ENCODE measurements at places on chromosomes 6 and 20.

DNA sequence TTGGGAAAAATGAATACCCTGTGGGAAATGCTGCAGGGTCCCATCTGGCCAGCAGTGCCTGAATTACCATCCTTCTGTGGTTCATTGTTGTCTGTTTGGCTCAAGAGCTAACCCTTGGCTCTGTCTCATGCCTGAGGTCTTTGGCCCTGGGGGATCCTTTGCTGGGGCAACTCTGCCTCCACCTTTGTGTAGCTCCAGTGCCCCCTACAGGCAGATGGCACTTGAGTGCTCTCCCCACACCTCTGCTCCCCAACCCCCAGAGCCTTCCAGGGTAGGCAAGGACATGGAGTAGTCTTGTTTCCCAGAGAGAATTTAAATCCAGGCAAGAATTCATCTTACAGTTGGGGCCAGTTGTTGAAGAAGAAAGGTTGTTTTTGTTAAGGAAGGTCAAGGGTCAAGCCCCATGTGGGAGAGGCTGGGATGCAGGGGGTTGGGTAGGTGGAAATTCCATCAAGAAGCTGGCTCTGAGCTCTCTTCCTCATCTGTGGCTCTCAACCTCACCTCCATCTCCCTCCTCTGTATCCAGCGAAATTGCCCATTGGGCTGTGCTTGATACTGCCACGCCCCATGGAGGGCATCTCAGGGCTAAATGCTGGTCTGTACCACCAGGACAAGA, 44.2 kb downstream of the ZNF831 start:
- no peak for DNase-seq

DNA sequence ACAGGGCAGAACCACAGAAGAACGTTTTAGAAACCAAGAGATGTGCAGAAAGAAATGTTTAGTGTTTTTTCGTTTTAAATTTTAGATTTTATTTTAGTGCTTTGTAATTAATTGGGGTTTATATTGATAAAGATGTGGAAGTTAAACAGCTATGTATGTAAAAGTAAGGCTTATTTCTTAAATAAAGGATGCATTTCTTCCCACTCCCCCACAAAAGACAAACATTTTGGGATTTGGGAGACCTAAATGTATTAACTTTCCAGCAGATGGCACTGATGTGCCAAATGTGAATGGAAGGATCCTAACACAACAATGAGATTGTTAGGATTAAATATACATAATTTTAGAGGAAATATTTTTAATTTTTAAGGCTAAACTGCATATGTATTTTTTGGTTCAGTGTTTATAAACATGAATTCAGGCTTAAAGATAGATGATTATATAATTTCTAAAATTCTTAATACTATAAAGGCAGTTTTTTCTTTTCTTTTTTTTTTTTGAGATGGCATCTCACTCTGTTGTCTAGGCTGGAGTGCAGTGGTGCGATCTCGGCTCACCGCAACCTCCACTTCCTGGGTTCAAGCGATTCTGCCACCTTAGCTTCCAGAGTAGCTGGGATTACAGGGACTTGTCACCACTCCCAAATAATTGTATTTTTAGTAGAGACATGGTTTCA, 12.0 kb downstream of the PFDN4 start:
- no peak for DNase-seq

- no peak for DNase-seq
These were observed 99.8 kb upstream of the PDE10A start for GRCh38 chr6:165762876-165763275.

DNA sequence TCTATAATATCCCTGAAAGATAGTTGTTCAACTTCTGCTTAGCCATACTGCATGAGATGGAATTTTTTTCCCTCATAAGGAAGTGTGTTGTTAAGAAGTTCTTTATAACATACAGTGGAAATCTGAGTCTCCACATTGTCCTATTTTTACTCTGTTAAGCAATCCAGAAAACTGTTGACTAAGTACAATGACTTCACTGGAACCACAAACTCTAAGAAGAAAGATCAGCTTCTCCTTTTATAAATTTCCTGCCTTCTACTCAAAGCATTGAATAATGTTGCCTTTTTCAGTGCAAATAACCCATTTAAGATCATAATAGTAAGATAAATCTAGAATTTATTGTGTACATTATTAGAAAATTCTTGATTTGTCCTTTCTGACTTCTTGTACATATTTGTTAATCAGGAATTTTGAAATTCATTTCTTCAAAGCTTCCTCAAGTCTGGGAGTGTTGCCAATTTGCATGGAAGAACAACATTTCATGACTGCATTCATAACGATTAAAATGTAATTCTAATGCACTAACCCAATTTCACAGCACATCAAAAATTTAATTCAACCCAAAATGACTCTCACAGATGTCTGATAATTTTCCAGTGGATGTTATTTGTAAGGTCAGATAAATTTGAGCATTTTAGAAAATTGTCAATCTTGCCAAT, 45.6 kb upstream of the ANKEF1 start:
- DNase-seq: no peak

DNA sequence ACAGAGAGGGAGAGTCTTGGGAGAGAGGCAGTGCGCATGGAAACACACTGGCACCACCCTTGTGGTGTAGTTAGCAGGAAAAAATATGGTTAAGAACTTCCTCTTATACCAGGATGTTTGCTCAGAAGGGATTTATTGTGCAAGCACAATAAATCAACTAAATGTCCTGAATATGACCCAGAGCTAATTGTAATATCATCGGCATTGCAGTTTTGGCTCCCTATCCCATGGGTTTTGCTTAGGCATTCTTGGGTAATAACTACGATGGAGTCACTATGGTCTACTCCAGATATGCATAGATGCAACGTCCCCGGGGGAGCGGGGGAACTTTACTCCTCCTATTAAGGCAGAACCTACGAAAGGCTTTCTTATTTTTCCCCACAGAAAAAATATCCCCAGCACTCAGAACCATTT, 751.6 kb downstream of the EYS start:
- no peak for DNase-seq

Measured in NCI-H2029 treated with DMSO at 0.1 percent for 48 hours (cell line).